ENCODE measurements at places on chromosomes 6 and 20. TPM values are rescaled to one million over a fixed set of nuclear protein-coding genes. Genes with fewer than 3 reads are reported as not detected.

- DNase-seq, result no peak
Measured at GRCh38 chr6:5617179-5617578, 355.9 kb downstream of the FARS2 start.

- no peak for DNase-seq
Measured at GRCh38 chr20:33191484-33191883, 23.5 kb downstream of the BPIFA2 start.

- DNase-seq, result no peak
Measured at GRCh38 chr20:55166063-55166462, 690.7 kb downstream of the DOK5 start.

DNA sequence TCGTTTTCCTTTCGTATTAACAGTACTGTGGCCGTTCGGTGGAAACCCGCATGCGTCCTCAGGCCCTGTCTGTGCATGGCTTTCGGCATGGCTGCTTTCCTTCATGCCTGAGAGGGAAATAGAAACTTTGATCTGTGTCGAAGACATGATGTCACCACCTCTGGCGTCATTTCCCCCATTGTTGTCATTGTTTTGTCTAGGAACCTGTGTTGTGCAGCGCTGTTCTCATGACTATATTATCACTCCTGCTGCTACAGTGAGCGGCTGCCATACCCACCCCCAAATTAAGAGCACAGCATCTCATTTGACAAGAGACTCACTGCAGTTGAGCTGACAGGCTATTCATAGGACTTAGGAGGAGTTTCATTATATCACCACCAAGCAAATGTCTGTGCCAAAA, 172.3 kb downstream of the TMEM242 start:
- DNase-seq, result no peak

- DNase-seq, result no peak
Measured at GRCh38 chr6:127471379-127472255, 12.4 kb upstream of the KIAA0408 start.

GLYATL3 gene
- not detected for total RNA-seq

CST4 gene
- total RNA-seq, result not detected

TUBB1 gene
- not detected for total RNA-seq

SLC26A8 gene
- total RNA-seq, result not detected

- DNase-seq, result no peak
Measured at GRCh38 chr6:9532621-9533557, 882.0 kb downstream of the TFAP2A start.

TRIM40 gene
- total RNA-seq, result not detected

- DNase-seq, result no peak
Measured at GRCh38 chr20:24987873-24988835, 4.4 kb downstream of the APMAP start.

GRCh38 chr6:166612471-166612881, 14.6 kb downstream of the RPS6KA2 start:
- DNase-seq, result no peak

FKBP1A gene
- 274 TPM for total RNA-seq

PAX1 gene
- not detected for total RNA-seq

LAMA5 gene
- total RNA-seq, result 0.78 TPM

- DNase-seq, result no peak
Measured at GRCh38 chr6:6858533-6858982, 249.2 kb upstream of the RREB1 start.

- DNase-seq, result no peak
Measured at GRCh38 chr6:139588076-139588639, 213.7 kb upstream of the CITED2 start.

CNKSR3 gene
- 0.50 TPM for total RNA-seq

- DNase-seq, result no peak
Measured at GRCh38 chr6:95208621-95209020, 368.7 kb upstream of the MANEA start.

- DNase-seq, result no peak
Measured at GRCh38 chr20:61520893-61521460, 268.9 kb downstream of the CDH4 start.

C20orf141 gene
- not detected for total RNA-seq

DNA sequence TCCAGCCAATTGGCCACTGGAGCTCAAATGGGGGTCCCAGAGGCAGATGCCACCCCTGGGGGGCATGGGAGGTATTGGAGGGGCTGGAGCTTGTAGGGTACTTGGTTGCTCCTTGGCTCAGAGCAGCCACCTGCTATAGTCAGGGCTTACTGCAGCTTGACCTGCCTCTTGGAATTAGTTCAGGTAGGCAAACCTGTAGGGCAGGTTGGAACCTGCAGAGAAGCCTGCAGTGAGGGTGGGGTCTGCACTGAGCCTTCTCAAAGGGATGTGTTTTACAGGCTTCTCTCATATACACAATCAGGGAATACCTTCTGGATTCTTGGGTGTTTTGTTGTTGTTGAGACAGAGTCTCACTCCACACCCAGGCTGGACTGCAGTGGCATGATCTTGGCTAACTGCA, 94.2 kb upstream of the MYL9 start:
- DNase-seq, result no peak

DNA sequence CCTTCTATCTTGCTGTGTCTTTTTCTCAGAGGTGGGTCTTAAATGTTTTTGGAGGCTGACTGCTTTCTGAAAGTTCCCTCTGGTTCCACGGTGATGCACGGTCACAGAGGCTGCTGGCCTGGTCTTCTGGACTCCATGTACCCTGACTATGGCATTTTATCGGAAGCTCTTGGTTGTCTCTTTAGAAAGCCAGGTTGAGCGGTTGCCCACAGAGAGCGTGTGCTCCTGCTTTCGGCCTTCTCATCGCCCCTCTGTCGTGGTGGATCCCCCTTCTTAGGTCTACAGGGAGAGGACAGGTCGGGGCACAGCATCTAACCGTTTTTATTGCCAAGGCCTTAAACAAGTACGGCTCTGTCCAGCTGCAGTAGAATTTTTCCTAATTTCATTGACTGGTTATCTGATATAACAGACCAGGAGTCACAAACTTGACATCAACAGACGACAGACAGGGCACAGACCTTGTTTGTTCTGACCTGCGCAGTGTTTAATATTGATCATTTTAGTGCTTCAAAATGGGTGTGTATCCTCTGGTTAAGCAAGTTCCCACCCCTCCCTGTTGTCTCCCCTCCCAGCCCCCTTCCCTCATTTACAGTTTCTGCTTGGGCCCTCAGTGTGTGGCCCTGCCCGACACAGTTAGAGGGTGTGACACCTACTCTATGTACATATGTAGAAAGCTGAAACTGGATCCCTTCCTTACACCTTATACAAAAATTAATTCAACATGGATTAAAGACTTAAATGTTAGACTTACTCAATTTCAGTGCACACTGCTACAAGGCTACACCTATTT, 24.7 kb downstream of the SYTL3 start:
- DNase-seq, result no peak

HACE1 gene
- 8.3 TPM for total RNA-seq

SYTL3 gene
- 96.6 TPM for total RNA-seq

- no peak for DNase-seq
Measured at GRCh38 chr6:167212713-167213005, 54.9 kb upstream of the GPR31 start.

DNA sequence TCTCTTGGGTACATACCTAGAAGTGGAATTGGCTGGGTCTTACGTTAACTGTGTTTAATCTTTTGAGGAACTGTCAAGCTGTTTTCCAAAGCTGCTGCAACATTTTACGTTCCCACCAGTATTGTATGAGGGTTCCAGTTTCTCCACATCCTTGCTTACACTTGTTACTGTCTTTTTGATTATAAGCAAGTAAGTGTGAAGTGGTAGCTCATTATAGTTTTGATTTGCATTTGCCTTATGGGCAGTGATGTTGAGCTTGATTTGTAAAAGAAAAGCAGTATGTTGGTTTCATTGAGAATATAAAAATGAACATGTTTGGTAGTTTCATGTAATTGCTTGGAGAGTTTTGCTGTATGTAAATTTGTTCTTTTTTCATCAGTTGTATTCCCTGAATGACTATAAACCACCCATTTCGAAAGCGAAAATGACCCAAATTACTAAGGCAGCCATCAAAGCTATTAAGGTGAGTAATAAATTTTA, 40.4 kb downstream of the SCAF8 start:
- DNase-seq, result no peak

SLC13A3 gene
- total RNA-seq, result not detected

DEFB124 gene
- not detected for total RNA-seq

FAM209B gene
- 0.46 TPM for total RNA-seq

POM121L2 gene
- total RNA-seq, result not detected

- DNase-seq, result no peak
Measured at GRCh38 chr20:57032847-57033246, 233.6 kb downstream of the BMP7 start.

GRCh38 chr6:137805622-137806021, 61.4 kb upstream of the TNFAIP3 start:
- no peak for DNase-seq

DNA sequence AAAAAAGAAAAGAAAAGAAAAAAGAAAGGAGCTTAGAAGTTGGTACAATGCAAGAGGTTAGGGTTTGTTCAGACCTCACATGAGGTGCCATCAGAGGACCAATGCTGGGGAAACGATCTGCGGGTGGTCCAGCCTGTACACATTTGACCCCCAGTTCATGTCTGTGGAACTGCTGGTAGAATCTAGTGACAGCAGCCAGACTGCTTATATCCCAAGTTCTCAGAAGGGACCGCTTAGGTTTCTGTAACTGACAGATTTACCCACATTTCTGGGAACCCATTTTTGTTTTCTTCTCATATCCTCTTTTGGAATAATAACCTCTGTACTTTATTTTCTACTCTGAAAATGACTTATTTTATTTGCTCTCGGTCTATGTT, 4.7 kb downstream of the PPP1R18 start:
- DNase-seq, result no peak

GRCh38 chr6:89842228-89842627, 12.5 kb downstream of the CASP8AP2 start:
- DNase-seq, result no peak

CDH4 gene
- not detected for total RNA-seq

GRCh38 chr20:18977441-18977840, 163.9 kb downstream of the SCP2D1 start:
- no peak for DNase-seq

OR2H2 gene
- total RNA-seq, result not detected

GRCh38 chr6:138484018-138484731, 15.1 kb downstream of the NHSL1 start:
- no peak for DNase-seq

GRCh38 chr6:34074064-34074742, 71.7 kb downstream of the GRM4 start:
- DNase-seq, result no peak

DNA sequence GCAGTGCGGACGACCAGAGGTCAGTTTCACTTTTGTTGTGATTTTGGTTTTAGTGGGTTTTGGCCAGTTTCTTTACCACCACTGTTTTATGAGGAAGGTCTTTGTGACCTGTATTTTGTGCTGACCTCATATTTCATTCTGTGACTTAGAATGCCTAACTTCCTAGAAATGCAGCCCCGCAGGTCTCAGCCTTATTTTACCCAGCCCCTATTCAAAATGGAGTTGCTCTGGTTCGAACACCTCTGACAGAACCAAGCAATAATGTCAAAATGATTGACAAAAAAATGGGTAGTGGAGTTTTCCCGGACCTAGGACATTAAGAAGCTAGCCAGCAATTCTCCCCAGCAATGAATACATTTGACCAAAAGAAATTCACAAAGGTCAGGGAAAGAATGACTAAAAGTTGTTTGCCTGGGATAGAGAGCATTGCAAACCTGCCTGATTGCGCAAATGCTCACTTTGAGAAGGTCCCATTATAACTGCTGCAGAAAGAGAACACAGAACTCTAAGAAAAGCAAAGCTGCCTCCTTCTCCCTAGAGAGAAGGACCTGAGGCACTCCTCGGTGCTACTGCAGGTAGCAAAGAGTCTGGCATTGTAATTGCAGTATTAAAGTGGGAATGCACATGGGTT, 288.8 kb downstream of the ADGB start:
- DNase-seq, result no peak

- DNase-seq, result no peak
Measured at GRCh38 chr6:169702840-169703246, 917 bp downstream of the C6orf120 start.

DNA sequence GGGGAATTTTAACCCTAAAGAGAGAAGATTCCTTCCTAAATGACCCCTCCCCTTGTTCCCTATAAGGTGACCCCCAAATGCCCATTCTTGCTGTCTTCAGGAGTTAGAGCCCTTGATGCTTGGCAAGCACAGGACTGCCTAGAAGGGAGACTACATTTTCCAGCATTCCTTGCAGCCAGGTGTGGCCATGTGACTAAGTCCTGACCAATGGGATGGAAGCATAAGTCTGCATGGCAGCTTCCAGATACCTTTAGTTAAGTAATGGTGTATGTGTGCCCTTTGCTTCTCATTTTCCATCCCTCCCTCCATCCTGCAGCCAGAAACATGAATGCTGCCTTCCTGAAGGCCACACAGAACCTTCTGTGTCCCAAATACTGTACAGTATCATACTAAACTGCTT, 5.5 kb downstream of the BFSP1 start:
- DNase-seq, result no peak

DNA sequence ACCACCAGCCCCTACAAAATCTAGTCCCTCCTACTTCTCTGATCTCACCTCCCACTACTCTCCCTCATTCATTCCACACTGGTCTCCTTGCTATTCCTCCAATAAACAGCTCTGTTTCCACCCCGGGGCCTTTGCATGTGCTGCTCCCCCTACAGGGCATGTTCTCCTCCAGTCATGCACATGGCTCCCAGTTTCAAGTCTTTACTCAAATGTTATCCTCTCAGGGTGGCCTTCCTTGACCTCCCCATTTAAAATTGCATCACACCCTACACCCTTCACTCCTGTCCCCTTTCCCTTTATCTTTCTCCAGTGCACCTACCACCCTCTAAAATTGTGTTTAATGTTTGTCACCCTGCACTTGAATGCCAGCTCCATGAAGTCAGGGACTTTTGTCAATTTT, 174.5 kb downstream of the MRPL14 start:
- DNase-seq, result no peak

GRCh38 chr6:34961574-34961973, 72.5 kb downstream of the ANKS1A start:
- DNase-seq, result no peak

GRCh38 chr6:157366648-157367047, 14.3 kb upstream of the ZDHHC14 start:
- DNase-seq, result no peak
